Stimulated activated CD8-positive, alpha-beta memory T cell treated with anti-CD3 and anti-CD28 coated beads, Interleukin-15, amount 100 ng/mL, for 4 hours (primary cell): ENCODE measurements at places on chromosomes 7 and 10.

GRCh38 chr7:44307905-44308595, 17.3 kb downstream of the CAMK2B start:
- no peak for DNase-seq

DNA sequence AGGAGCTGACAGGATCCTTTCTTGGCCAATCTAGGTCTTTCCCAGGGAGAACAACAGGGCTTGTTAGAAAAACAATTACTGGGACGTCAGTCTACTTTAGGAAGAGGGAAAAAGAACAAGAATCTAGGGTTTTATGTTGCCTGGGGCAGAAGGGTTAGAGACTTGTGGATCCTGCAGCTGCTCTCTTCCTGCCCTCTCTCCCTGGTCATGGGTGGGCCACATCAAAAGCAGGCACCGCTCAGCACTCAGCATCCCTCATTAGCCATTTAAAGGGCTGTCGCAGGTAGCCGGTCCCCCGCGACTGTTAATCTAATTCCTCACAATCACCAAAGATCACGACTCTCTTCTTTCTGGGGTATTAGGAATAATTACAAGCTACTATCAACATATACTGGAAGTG, 631.9 kb downstream of the CALN1 start:
- no peak for DNase-seq

DNA sequence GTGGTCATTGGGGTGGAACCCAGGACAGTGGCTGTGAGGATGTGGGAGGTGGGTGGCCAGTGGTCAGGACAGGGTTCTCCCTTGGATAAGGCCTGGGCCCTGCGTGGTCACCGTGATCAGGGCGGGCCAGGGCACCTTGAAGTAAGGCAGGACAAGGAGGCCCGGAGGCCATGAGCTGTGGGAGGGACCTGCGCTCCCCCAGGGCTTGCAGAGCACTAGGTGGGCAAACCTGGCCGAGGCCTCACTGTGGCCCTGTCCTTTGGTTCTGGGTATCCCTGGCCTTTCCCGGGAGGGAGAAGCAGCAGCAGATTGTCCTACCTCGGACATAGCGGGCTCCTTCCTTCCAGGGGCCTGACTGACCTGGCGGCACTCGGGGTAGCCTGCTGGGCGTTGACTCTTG, 144.8 kb upstream of the RET start:
- DNase-seq = no peak

DNA sequence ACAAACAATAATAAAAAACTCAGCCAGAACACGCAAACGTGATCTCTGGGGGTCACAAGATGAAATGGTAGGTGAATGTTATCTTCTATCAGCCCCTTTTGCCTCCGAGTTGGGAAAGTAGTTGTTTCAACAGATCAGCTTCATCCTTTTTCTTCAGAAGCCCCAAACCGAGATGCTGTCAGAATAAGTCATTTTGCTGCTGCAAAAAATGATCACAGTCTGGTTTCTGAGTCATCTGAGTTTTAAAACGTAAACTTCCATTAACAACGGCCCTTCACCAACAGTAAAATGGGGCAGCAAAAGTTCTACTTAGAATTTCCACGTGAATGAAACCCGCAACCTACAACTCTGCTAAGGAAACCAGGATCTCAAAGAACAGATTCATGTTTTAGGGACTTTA, 44.9 kb downstream of the JCAD start:
- no peak for DNase-seq

GRCh38 chr7:142391191-142391992, 133.5 kb upstream of the PRSS58 start:
- DNase-seq = no peak

GRCh38 chr10:72186258-72186981, 29.4 kb upstream of the ANAPC16 start:
- no peak for DNase-seq

GRCh38 chr7:26328498-26329390, 37.1 kb downstream of the SNX10 start:
- DNase-seq = no peak

DNA sequence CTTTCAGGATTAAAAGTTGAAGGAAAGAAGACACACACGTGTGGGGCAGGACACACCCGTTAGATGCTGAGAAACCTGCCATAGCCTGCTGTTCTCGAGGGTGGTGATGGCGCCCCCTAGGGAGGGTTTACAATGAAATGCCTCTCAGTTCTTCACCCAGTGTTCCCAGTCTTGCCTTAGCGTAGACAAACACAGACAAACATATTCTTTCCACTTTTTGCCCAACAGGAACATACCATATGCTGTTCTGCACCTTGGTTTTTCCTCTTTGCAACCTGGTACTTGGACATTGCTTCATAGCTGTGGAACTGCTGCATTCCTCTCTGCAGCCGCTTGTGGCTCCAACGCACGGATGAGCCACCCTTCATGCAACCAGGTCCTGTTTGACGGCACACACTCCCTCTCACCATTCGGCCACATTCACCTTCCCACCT, 23.3 kb upstream of the HSPA12A start:
- no peak for DNase-seq
